NCI-H226 (cell line): ENCODE measurements at places on chromosomes 4 and X.
A peak's percentile ranks its signal among the peaks of the same experiment; 100 is the strongest.

GRCh38 chrX:110201799-110202198 is 116.1 kb downstream of the AMMECR1 start:
- peak; percentile 47 for DNase-seq

DNA sequence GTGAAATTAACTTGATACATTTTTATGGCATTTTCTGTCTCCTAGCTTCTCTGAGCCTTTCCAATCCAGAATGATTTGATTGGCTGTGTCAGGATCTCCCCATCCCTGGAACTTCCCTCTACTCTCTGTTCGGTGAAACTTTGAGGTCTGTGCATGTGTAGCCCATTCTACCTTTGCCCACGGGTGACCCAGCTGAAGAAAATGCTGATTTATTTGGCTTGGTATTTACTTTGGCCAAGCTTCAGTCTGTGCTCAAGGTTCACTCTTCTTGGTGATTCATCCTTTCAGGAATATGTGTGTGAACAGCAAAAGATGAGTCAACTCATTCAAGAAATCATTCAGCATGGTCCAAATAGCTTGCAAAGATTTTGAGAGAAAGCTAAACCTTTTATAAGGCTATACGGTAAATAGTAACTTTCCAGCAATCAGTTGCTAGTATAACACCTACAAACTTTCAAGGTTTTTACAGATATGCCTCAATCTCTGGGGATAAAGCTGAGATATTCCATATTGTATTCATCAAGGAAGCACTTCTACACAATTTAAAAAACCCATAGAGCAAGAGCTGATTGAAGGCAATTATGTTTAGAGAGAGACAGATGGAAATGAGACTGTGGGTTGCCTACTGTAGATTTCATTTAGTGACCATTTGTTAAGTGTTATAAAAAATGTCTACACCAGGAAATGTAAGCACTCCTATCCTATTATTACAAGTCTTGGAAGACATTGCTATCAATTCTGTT is 233.9 kb upstream of the CXXC4 start:
- DNase-seq: peak; percentile 56

- no peak for DNase-seq
Measured at GRCh38 chrX:25290132-25290531, 274.4 kb upstream of the ARX start.

DNA sequence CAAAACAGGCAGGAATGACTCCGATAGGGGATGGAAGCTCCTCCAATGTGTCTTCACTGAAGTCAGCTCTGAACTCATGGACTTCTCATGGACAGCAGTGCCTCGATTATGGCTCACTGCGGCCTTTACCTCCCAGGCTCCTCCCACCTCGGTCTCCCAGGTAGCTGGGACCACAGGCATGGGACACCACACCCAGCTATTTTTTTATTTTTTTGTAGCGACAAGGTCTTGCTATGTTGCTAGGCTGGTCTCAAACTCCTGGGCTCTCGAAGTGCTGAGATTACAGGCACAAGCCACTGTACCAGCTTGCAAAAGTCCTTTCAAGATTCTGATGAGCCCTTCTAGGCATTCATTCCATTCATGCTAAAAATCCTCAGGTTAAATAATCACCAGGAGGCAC is 181.5 kb downstream of the NSUN7 start:
- no peak for DNase-seq

DNA sequence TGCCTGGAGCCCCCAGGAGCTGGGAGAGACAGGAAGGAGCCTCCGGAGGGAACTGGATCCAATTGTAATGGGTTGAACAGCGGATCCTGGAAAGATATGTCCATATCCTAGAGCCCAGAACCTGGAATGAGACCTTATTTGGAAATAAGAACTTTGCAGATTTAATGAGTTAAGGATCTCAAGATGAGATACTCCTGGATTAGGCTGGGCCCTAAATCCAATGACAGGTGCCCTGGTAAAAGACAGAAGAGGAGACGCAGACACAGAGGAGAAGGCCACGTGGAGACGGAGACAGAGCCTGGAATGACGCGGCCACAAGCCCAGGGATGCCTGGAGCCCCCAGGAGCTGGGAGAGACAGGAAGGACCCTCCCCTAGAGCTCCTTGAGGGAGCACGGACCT is 34.1 kb downstream of the P2RY8 start:
- no peak for DNase-seq

DNA sequence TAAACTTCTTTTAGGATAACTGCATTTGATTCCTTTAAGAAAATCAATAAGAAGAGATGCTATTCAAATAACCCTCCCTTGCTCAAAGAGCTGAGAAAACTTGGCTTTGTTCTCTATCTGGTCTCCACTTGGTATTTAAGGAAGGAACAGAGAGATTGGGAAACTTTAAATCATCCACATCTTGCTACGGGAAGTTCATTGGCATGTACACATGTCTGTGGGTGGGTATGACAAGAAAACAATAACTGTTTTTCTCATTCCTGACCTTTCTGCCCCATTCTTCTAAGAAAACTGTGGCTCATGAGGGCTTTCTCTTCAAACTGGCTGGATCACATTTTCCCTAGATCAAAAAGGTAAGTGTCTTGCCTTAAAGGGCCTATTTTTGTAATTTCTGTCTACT is 6.0 kb downstream of the SEL1L3 start:
- DNase-seq: no peak

GRCh38 chrX:52261125-52261462 is 76.4 kb downstream of the MAGED4 start:
- no peak for DNase-seq

DNA sequence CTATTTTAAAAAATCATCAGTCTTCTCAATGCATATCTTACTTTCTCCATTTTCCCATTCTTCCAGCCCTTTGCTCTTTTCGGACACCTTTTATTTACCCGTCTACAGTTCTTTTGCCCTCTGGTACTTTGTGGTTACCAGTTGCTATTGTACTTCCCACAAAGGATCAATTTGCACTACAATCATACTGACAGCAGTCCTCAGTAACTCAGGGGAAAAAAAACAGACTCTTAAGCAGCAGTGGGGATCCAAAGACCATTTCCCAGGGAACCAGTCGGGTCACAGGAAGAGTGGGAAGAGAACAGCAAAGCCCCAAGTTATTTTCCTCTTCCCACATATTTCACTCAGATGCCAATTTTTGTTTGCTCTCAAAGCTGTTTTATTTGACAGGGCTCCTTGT is 23.1 kb downstream of the DMD start:
- no peak for DNase-seq

- no peak for DNase-seq
Measured at GRCh38 chrX:17642891-17643290, 94.4 kb upstream of the SCML1 start.
